ENCODE measurements at places on chromosomes 2 and 18.

DNA sequence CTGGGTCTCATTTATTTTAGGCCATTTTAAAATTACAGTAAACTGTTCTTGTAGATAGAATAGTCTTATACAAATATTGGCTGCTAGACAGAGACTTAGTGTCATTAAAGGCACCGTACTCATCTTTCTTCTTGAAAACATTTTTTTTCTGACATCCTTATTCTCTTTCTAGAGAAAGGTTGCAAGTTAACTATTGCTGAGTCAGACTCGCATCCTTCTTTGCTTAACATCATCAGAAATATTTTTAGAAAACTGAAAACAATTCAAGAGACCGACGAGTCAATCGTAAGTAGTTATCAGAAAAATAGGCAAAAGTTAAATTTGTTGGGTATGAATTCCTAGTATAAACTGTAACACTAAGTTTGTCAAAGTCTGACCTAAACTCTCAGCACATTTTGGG is 72.2 kb downstream of the HNMT start:
- DNase-seq = no peak

DNA sequence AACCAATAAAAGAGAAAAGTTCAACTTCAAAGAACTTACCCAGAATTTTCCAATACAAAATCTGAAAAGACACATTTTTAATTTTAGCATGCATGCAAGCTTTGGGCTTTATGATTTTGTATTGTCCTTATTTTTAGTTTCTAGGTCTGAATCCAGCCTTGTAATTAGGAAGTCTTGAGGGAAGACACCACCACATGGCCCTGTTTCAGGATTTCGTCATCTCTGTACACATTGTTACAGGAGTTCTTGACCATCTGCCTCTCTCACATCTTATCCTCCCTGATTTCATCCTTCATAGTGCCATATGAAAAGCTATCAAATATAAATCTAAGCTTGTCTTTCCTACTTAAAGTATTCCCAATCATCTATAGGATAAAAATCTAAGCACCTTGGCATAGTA is 176.1 kb downstream of the TXNL1 start:
- DNase-seq = no peak

- no peak for DNase-seq
Measured at GRCh38 chr2:8263901-8264300, 418.0 kb upstream of the ID2 start.

DNA sequence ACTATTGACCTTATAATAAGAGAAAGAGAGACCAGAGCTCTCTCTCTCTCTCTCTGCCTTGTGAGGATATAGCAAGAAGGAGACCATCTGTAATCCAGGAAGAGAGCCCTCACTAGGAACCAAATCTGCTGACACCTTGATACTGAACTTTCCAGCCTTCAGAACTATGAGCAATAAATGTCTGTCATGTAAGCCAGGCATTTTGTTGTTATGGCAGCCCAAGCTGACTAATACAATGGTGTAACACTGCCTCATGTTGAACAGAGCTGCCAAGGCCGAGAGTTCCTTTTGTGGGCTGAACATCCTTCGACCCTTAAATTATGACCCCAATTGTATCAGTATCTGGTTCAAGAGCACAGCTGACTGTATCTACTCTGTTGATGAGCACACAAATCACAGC is 108.0 kb downstream of the LRRC30 start:
- DNase-seq = no peak

GRCh38 chr2:168156661-168157060 is 90.7 kb downstream of the STK39 start:
- DNase-seq = no peak

- no peak for DNase-seq
Measured at GRCh38 chr18:75309564-75309963, 99.0 kb downstream of the TSHZ1 start.

All from H9 (cell line).